Osteoblast (primary cell): ENCODE measurements at places on chromosomes 1 and 21. TPM values are rescaled to one million over a fixed set of nuclear protein-coding genes. Genes with fewer than 3 reads are reported as not detected.
A peak's percentile ranks its signal among the peaks of the same experiment; 100 is the strongest.

Gene CR1
- total RNA-seq: under 0.01 TPM in 1 of 2 replicates, not detected in the other

Gene ADAMTS5
- total RNA-seq: 38.9 and 39.1 TPM in 2 replicates

Gene SYDE2
- 13.0 and 13.8 TPM in 2 replicates for total RNA-seq

- no peak for DNase-seq
These were observed 33.1 kb upstream of the SIM2 start for GRCh38 chr21:36665806-36666205.

DNA sequence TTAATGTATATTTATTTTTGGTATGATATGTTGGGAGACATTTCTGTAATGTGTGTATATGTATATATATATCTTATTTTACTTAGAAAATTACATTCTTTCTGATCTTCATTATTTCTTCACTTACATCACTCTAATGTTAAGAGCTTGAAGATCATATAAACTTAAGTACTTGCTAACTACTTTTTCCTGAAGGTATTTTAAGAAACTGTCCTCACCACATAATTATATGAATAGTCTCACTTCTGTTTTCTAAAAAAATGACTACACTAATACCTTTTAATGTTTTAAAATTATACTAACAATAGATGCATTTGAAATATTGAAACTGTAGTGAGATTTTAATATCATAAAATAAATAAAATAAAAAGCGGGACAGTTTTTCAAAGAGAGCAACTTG lies 377.1 kb downstream of the LRRIQ3 start:
- DNase-seq: no peak

- DNase-seq: peak; percentile 86
These were observed 122.2 kb upstream of the HOOK1 start for GRCh38 chr1:59692591-59692990.

- DNase-seq: no peak
These were observed 99.5 kb downstream of the OMA1 start for GRCh38 chr1:58447042-58447441.

GRCh38 chr21:37373539-37373938 lies 7.0 kb downstream of the DYRK1A start:
- no peak for DNase-seq

DNA sequence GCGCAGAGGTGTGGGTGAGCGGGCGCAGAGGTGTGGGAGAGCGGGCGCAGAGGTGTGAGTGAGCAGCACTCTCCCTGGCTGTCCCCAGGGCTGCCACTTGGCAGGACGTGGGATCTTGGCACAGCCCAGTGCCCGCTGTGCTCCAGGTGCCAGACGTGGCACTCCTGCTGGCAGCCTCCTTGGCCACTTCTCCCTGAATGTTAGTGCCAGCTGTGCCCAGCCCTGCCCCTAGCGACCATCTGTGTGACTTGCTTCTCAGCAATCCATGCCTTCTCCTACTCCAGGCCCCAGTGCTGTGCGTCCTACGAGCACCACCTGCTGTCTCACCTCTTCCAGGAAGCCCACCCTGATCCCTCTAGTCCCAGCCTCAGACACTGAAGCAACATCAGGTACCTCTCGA lies 30.5 kb downstream of the KRTAP10-1 start:
- peak; percentile 95 for DNase-seq

Gene RNF2
- 20.3 and 23.0 TPM in 2 replicates for total RNA-seq

DNA sequence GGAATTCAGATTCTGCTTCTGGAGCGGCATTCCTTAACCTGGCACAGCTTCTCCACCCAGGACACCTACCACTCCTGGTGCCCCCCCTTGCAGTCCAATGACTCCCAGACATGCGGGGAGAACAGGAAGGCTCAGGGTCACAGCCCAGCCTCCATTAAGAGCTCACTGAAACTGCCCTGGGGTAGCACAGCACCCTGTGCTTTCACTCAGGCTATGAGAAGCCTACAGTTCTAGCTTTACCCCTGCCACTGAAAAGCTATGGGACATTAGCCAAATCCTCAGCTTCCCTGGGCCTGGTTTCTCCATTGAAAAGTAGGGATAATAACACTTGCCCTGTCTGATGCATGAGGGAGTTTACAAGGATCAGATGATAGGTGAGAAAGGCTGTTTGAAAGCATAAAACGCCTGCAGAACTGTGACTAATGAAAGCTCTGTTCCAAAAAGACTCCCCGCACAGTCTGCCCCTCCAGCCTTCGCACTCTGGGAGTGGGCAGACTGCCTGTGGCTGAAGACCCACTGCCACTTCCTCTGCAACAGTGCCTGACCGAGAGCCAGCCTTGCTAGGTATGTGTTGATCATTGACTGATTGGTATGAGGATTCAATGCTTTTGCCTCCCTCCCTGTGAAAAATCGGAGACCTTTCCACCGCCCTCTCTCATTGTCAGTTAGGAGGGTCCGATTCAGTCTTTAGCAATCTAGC lies 2.7 kb upstream of the CLDN19 start:
- peak; percentile 76 for DNase-seq

DNA sequence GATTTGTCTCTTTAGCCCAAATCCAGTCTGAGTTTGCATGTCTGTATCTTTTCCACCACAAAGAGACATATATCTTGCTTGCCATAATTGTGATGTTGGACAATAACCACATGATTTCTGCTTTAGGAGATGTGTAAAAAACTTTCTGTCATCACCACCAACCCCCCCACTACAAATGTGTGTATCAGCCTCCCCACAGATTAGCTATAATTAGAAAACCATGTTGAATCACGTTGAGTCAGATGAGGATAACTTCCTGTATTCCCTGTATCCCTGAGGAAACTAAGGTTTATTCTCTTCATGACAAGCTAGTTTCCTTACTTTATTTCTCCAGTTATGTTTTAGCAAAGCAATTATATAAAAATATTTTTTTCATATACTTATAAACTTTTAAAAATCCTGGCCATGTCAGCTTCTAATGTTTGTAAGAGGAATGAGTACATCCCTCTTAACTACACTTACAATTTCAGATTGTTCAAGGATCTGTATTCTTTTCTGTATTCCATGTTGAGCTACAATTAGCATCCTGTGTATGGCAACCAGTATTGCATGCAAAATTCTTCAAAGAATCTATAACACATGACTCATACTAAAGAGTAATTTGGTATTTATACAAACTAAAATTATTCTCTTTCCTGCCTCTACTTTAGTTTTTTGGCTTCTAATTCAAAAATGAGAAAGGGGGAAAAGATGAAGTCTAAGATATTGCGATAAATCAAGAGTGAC lies 143.0 kb downstream of the FMN2 start:
- DNase-seq: no peak

Gene TMEM51
- total RNA-seq: 0.59 and 0.72 TPM in 2 replicates

Gene OR2G6
- not detected in 2 replicates for total RNA-seq

- peak; percentile 29 for DNase-seq
These were observed 93.8 kb upstream of the PLPPR4 start for GRCh38 chr1:99170516-99170915.

DNA sequence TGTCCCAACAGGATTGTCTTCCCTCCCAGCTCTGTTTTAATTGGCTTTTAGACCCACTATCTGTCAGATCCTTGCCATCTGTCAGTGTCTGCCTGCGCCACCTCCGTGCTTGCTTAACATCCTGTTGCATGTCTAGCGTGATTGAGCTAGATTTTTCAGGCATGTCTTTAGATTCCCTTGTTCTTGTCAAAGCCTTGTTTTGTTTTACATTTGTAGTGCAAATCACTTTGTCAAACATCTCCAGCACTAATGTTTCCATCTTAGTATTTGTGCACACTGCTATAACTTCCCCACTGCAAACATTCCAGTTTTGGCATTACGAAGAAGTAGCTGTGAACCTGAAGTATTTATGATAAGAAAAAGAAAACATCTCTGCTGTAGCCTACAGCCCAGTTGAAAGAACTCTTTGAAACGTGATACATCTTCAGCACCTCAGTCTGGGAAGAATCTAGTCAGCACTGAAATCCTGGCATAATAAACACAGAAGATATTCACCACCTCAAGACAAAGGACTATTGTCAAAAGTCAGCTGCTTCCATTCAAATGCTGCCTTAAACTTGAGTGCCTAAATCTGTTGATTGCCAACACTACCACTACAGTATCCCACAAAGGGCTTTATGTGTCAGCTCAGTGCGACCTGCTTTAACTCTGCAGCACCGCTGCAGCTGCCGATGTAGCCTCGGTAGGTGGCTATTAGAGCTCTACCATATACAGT lies 105.0 kb downstream of the FNBP1L start:
- DNase-seq: peak; percentile 62

- no peak for DNase-seq
These were observed 15.0 kb upstream of the CEP85 start for GRCh38 chr1:26218906-26219494.

DNA sequence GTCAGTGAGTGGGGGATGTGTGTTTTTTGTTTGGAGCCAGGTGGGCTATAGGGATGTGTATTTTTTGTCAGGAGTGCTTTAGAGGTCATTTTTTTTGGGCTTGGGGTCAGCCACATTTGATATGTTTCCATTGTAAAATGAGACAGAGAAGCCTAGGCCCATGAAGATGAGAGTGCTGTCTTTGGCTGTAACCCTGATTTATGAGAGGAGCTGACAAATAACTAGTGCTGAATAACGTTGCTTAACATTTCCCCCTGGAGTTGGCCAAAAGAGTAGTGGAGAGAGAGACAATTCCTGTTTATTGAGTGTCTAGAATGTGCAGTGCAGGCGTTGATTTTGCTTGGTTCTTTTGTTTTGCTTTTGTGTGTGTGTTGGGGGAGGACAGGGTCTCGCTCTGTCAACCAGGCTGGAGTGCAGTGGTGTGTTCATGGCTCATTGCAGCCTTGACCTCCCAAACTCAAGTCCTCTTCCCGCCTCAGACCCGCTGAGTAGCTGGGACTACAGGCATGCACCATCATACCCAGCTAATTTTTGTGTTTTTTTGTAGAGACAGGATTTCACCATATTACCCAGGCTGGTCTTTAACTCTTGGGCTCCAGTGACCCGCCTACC lies 64.7 kb downstream of the S1PR1 start:
- DNase-seq: no peak

DNA sequence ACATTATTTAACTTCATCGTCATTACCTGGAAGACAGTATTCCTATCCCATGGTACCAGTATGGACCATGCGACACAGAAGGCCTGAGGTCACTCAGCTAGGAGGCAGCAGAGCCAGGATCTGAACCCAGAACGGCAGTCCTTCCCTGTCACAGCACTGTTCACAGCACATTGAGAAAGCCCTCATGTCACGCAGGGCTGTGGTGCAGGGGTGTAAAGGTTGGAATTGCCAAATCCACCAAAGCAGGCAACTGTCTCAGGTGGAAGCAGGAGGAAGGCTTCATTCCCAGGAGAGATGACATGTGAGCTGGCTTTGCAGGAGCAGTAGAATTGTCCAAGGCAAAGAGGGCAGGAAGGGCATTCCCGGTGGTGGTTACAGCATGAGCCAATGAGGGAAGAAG lies 9.9 kb upstream of the TTC22 start:
- peak; percentile 86 for DNase-seq

Gene FAM177B
- not detected in 2 replicates for total RNA-seq

DNA sequence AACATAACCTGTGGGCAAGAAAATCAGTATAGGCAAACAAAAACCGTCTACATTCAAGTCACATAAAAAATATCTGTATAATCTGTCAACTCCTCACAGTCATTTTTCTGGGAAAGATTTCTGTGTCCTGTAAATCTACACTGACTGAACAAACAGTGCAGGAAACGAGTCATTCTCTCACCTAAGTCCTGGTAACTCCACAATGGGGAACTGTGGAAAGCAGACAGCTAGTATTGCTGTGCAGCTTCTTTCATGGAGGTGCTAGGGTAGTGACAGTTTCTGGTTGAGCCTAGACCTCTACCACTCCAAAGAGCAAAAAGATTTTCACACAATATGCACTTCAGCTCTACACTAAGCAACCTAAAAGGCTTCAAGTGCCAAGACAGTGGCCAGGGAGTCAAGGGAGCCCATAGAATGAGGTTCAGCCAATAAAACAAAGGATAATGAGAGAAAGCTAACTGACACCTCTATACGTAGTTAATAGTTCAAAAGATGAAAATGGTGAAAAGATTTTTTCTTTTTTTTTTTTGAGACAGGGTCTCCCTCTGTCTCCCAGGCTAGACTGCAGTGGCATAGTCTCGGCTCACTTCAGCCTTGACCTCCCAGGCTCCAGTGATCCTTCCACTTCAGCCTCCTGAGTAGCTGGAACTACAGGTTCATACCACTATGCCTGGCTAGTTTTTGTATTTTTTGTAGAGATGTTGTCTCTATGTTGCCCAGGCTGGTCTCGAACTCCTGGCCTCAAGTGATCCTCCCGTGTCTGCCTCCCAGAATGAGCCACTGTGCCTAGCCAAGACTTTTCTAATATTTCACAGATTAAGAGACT lies 5.5 kb downstream of the PTP4A2 start:
- peak; percentile 57 for DNase-seq
